Naive thymus-derived CD8-positive, alpha-beta T cell (primary cell): ENCODE measurements at places on chromosomes 7 and 10. TPM values are rescaled to one million over a fixed set of nuclear protein-coding genes. Genes with fewer than 3 reads are reported as not detected.

- H3K4me3 ChIP-seq = no peak overlapping the region
- H3K36me3 ChIP-seq = no peaks in the 10 kb centered on the region
- H3K27me3 ChIP-seq = no peaks in the 10 kb centered on the region
- DNase-seq = no peak
- no peak overlapping the region for H3K27ac ChIP-seq
- no peaks in the 10 kb centered on the region for H3K4me1 ChIP-seq
These were observed 159.9 kb downstream of the CALCR start for GRCh38 chr7:93414574-93414973.

DNA sequence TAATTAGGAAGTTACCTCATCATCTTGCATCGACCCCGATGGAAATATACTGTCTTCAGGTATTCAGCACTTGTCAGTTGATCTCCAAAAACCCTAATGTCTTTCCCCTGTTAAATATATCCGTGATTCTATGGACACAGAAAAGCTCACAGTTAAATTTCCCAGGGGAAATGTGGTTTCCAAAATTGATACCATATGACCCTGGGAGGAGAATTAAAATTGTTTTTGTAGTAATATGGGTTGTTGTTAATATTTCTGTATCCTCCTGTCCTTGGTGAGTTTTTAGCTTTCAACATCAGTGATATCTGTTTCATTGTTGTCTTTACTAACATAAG, 132.1 kb downstream of the CELF2 start:
- no peaks in the 10 kb centered on the region for H3K27me3 ChIP-seq
- H3K4me3 ChIP-seq = peak overlapping the region; percentile 88
- no peaks in the 10 kb centered on the region for H3K36me3 ChIP-seq
- DNase-seq = no peak
- peak overlapping the region; percentile 99 for H3K27ac ChIP-seq

DNA sequence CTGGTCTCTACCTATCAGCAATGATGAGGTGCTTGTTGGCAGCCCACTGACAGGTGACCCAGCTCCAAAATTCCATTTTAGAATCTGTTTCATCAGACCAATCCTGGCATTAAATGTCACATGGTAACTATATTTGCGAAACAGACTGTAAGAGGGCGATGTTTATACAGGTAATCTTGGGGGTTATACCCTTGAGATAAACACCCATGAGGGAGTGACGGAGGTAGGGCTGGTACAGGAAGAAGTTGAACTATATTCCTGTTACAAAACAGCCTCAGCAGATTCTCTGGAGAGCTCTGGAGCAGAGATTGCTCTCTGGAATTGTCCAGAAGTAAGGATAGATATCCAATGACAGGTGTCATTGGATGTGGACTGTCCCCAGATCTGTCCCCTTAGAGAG, 444.8 kb upstream of the DPP6 start:
- H3K36me3 ChIP-seq = no peaks in the 10 kb centered on the region
- no peak overlapping the region for H3K4me3 ChIP-seq
- H3K27me3 ChIP-seq = no peaks in the 10 kb centered on the region
- no peaks in the 10 kb centered on the region for H3K4me1 ChIP-seq
- DNase-seq = no peak
- H3K27ac ChIP-seq = no peak overlapping the region

- H3K4me3 ChIP-seq = no peak overlapping the region
- H3K4me1 ChIP-seq = peaks cover 14% of the 10 kb centered on the region
- DNase-seq = no peak
- peaks cover 19% of the 10 kb centered on the region for H3K36me3 ChIP-seq
- H3K27ac ChIP-seq = no peak overlapping the region
- no peaks in the 10 kb centered on the region for H3K27me3 ChIP-seq
These were observed 47.4 kb downstream of the CUL1 start for GRCh38 chr7:148746135-148746534.

DNA sequence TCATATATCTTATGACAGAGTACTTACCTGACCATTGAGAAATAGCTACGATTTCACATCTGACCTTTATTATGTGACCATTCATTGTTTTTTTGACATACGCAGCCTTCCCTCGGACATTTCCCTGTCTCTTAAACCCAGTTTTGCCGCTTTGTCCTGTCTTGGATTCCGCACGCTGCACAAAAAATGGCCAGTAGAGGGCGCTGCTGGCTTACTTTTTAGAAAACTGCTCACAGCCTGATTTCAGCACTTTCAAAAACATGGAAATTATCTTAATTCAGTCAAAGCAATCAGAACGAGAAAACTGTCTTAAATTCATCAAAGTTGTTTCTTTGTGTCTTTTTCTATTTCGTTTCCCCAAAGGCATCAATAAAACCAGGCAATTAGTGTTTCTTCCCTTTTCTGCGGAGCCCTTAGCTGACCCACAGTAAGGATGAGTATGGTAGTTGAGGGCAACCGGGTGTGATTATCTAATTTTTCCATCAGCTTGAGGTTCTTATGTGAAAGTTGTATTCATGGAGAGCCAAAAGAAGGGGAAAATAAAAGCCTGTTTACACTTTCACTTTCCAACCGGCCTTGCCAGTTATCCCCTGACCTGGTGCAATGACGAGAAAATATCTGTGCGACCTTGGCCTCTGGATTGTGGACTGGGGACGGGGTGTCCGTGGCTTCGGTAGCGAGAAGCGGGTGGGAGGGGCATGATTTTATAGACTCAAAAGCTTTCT, 144.4 kb downstream of the DYNC1I1 start:
- H3K27me3 ChIP-seq = peaks cover 19% of the 10 kb centered on the region
- no peak overlapping the region for H3K4me3 ChIP-seq
- peak; percentile 55 for DNase-seq
- H3K27ac ChIP-seq = no peak overlapping the region
- no peaks in the 10 kb centered on the region for H3K4me1 ChIP-seq

GRCh38 chr7:36887233-36887632, 162.9 kb upstream of the AOAH start:
- H3K4me1 ChIP-seq = peaks cover 8% of the 10 kb centered on the region
- no peak overlapping the region for H3K27ac ChIP-seq
- no peak for DNase-seq
- H3K36me3 ChIP-seq = peaks cover 57% of the 10 kb centered on the region
- no peak overlapping the region for H3K4me3 ChIP-seq

DNA sequence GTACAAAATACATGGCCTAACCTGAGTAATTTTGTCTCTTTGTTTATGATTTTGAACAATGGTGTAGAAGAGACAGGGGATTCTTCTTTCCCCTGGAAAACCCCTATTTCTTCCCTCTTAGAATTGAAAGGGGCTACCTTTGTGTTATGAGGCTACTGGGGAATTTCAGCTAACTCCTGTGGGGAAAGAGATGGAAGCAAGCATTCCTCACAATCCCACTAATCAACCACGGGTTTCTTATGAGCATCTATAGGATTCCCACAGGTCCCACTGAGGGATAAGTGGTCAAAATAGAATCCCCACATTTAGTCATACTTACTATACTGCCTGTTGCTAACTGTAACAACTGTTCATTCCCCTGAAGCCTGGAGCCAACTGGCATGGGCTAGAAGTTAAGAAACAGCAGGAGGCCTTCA, 32.2 kb upstream of the ITGB8 start:
- H3K36me3 ChIP-seq = no peaks in the 10 kb centered on the region
- DNase-seq = no peak
- no peak overlapping the region for H3K27ac ChIP-seq
- no peaks in the 10 kb centered on the region for H3K4me1 ChIP-seq
- H3K4me3 ChIP-seq = no peak overlapping the region

- H3K4me1 ChIP-seq = no peaks in the 10 kb centered on the region
- H3K27ac ChIP-seq = no peak overlapping the region
- H3K4me3 ChIP-seq = no peak overlapping the region
- H3K27me3 ChIP-seq = peaks cover 33% of the 10 kb centered on the region
- no peak for DNase-seq
These were observed 205.2 kb downstream of the GLRX3 start for GRCh38 chr10:130341356-130341755.

DNA sequence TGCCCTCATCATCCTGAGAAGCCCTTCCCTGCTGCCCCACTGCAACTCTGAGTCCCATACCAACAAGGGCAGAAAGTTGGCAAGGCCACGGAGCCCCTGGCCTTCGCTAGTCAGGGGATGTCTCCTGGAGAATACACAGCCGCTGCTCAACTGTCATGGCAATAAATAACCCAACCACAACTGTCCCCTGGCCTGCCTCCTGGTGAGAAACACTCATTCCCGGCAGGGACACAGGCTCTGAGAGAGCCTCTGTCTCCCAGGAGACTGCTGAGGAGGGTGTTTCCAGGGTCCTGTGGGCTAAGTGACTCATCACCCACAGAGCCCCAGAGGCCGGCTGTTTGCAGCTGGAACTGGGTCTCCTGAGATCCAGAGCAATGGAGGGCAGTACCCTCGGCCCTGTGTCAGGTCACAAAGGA, 354.1 kb downstream of the TNS3 start:
- no peaks in the 10 kb centered on the region for H3K36me3 ChIP-seq
- no peak for DNase-seq
- H3K4me3 ChIP-seq = no peak overlapping the region
- no peak overlapping the region for H3K27ac ChIP-seq
- H3K27me3 ChIP-seq = no peaks in the 10 kb centered on the region
- H3K4me1 ChIP-seq = no peaks in the 10 kb centered on the region

DNA sequence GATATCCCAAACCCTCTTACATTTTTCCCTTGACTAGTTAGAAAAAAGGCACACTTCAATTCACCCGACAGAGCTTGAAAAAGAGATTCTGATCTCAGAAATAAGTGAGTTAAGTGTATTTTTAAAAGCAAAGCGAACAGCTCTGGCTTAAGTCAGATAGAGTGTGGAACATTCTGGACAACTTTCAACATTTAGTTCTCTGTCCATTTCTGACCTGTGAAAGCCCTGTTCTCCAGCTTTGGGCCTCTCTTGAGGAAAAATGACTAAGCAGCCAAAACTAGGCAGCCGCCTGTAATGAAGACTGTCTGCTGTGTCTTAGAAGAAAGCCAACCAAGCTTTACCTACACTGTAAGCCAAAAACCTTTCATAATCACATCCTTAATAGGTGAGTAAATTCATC, 50.5 kb downstream of the CDK6 start:
- H3K27ac ChIP-seq = no peak overlapping the region
- no peaks in the 10 kb centered on the region for H3K27me3 ChIP-seq
- no peak overlapping the region for H3K4me3 ChIP-seq
- no peak for DNase-seq

- H3K27me3 ChIP-seq = peaks cover 14% of the 10 kb centered on the region
- no peaks in the 10 kb centered on the region for H3K36me3 ChIP-seq
- no peak for DNase-seq
These were observed 63.1 kb upstream of the SORCS3 start for GRCh38 chr10:104577861-104578521.

- H3K27ac ChIP-seq = no peak overlapping the region
- DNase-seq = no peak
- H3K4me3 ChIP-seq = no peak overlapping the region
- peaks cover 12% of the 10 kb centered on the region for H3K27me3 ChIP-seq
- H3K4me1 ChIP-seq = no peaks in the 10 kb centered on the region
These were observed 7.9 kb upstream of the C10orf120 start for GRCh38 chr10:122707535-122707934.

GRCh38 chr10:122749886-122750285, 50.2 kb upstream of the C10orf120 start:
- no peak for DNase-seq
- no peaks in the 10 kb centered on the region for H3K36me3 ChIP-seq

DNA sequence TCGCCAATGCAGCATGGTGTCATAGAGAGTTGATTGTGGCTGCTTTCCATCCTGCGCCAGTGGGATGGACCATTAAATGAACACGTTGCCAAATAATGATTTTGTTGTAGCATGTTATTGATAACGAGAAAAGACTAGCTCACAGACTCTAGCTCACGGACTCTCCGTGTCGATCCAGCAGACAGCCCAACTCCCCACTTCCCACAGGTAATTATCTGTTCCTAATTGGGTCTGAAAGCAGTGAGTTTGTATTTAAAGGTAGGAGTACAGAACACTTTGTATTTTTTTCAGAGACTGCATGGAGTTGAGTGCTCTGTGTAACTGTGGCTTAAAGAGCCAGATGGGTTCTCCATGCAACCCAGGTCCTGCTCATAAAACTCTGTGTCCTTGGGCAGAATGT, 1250.5 kb downstream of the TYW1 start:
- no peak overlapping the region for H3K27ac ChIP-seq
- no peak for DNase-seq
- H3K36me3 ChIP-seq = no peaks in the 10 kb centered on the region
- H3K4me1 ChIP-seq = no peaks in the 10 kb centered on the region

GRCh38 chr10:71225291-71226058, 13.1 kb downstream of the UNC5B start:
- DNase-seq = no peak
- no peak overlapping the region for H3K4me3 ChIP-seq
- no peaks in the 10 kb centered on the region for H3K36me3 ChIP-seq
- peaks cover 2% of the 10 kb centered on the region for H3K27me3 ChIP-seq
- no peaks in the 10 kb centered on the region for H3K4me1 ChIP-seq

DGKI gene
- total RNA-seq = not detected

TMEM196 gene
- total RNA-seq = not detected

KMT2C gene
- 111 TPM for total RNA-seq

WDR91 gene
- total RNA-seq = 38.9 TPM

WDR86 gene
- total RNA-seq = 0.47 TPM
